ENCODE measurements at places on chromosomes 1 and 21. TPM values are rescaled to one million over a fixed set of nuclear protein-coding genes. Genes with fewer than 3 reads are reported as not detected.

DNA sequence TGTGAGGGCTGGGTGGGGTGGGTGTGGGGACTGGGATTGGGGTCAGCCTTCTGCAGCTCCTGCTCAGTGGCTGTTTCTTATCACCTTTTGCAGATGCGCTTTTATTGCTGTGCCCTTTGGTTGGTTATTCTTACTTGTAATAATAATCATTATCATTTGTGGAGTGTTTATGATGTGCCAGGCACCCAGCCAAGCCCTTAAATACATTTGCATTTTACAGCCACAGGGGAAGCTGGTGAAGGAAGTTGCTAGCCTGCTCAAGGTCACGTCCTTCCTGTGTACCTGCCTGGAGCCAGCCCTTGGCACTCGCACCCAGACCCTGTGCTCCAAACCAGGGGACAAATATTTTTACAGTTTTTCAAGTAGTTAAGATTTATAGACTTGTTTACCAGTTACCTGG, 144.0 kb downstream of the PGBD5 start:
- no peak for DNase-seq

Gene SYDE2
- 9.9 TPM for total RNA-seq

Gene C1orf141
- not detected for total RNA-seq

DNA sequence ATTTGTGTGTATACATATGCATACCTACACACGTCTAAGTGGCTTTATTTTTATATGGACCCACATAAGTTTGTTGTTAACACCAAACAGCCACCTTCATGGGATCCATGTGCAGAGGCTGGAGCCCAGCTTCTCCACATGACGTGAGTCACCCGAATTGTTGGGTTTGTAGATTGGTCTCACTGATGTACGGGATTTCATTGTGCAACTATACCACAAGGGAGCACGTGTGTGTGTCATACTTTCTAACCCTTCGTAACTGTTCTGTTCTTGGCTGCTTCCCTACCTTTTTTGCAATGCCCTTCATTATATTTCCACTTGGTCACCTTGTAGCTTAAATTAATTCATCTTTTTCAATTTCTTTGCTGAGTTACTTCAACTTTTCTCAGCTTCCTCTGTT, 21.0 kb downstream of the SPRTN start:
- DNase-seq: peak; percentile 89

GRCh38 chr1:228259951-228260350, 52.1 kb downstream of the OBSCN start:
- DNase-seq: no peak

DNA sequence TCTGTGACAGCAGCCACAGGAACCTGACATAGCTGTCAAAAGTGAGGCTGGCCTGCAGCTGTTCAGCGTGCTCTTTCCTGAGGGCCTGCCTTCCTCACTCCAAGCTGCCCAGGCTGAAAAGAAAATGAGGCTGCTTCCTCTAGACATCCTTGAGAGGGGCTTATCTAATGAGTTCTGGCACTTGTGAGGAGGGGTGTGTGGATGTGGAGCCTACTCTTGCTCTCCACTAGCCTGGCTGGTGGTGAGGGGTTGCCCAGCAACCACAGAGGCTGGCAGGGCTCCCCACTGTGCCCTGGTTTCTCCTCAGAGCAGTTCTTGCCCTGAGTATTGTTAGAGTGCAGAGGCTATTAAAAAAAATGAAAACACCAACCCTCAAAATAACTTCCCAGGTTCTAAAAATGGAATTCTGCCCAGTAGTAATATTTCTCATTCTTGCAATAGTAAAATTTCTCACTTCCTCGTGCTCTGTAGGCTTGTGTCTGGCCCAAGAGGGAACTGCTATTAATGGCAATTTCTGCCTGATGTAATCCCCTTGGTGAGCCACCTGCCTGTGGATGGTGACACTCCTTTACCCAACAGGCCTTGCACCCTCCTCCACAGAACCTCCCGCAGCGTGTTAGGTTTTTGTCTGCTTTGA, 52.6 kb upstream of the EPS8L3 start:
- DNase-seq: no peak

Gene PLA2G2C
- total RNA-seq: not detected
